Bone marrow (tissue), 2 donors: ENCODE measurements at places on chromosomes 6 and 20.

DNA sequence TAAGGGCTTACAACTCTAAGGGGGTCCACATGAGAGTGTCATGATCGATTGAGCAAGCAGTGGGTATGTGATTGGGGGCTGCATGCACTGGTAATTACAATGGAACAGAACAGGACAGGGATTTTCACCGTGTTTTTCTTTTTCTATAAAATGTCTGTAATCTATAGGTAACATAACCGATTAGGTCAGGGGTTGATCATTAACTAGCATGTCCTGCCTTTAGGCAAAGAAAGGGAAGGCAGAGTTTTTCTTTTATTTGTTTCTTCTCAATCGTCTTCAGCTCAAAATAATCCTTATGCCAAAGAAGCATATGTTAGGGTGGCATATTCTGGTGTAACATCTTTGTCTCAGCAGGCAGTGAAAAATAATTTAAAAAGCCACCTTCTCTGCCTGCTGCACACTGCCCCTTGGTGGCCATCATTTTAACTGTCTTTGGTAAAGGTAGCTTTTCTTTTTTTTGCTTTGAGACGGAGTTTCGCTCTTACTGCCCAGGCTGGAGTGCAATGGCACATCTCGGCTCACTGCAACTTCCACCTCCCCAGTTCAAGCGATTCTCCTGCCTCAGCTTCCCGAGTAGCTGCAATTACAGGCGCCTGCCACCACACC, 9.7 kb upstream of the CEP43 start:
- DNase-seq: peak; percentile 22

DNA sequence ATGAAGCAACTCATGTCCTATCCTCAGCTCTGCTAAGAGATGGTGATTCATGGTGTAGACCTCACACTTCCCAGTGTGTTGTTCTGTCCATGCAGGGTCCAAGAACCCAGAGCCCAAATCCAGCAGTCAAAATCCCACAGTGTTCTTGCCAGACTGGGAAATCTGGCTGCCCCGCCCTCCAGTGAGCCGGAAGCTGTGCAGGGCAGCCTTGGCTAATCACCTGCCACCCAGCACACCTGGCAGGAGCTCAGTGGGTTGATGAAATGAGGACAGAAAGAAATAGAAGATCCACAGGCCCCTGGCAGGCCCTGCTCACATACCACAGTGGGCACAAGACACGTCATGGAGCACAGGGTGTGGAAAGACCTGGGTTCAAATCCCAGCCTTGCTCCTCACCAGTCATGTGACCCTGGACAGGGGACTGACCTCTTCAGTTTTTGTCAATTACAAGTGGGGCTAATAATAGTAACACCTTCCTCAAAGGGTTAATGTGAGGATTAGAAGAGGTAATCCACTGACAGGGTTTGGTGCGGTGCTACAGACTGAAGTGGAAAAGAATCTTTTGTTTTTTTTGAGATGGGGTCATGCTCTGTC, 13.6 kb upstream of the GUCA1A start:
- DNase-seq: no peak

DNA sequence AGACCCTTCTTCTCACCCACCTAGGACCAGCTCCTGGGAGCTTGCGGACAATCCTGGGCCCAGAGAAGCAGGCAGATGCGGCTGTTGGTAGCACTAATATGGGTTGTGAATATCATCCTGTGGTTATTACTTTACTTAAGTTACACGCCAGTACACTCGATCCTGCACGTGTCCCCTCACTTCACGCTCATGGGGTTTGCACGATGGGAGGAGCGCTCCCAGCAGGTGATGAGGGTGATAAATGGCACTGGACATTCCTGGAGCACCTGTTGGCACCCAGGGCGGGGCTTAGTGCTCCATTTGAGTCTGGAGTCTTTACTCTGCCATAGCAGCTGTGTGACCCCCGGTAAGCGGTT, 335.1 kb downstream of the PREX1 start:
- no peak for DNase-seq

GRCh38 chr6:132708771-132709170, 5.1 kb downstream of the VNN1 start:
- DNase-seq: no peak

DNA sequence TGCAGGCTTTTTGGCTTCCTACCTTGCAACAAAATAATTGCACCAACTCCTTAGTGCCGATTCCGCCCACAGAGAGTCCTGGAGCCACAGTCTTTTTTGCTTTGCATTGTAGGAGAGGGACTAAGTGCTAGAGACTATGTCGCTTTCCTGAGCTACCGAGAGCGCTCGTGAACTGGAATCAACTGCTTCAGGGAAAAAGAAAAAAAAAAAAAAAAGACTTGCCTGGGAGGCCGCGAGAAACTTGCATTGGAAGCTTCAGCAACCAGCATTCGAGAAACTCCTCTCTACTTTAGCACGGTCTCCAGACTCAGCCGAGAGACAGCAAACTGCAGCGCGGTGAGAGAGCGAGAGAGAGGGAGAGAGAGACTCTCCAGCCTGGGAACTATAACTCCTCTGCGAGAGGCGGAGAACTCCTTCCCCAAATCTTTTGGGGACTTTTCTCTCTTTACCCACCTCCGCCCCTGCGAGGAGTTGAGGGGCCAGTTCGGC, 420 bp downstream of the SOX4 start:
- no peak for DNase-seq

GRCh38 chr20:21388566-21388965, 8.8 kb downstream of the NKX2-4 start:
- DNase-seq: no peak

- DNase-seq: peak; percentile 65
Measured at GRCh38 chr20:10674684-10675449, 1.1 kb upstream of the JAG1 start.

DNA sequence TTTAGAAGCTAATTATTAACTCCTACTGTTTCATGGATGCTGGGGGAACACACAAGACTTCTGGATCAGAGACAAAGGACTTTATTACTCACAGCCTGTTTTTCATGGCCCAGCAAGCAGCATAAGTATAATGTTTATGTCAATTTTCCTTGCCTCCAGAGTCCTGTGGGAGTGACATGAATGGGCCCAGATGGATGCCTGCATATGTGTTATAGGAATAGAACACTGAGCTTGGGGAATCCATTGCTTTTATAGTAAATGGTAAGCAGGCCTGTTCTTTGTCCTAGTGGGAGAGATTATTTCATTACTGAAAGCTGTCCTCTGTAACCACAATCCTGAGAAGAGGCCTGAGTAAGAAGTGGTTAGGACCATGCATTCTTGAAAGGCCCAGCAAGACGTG, 25.6 kb downstream of the BLTP3A start:
- no peak for DNase-seq

DNA sequence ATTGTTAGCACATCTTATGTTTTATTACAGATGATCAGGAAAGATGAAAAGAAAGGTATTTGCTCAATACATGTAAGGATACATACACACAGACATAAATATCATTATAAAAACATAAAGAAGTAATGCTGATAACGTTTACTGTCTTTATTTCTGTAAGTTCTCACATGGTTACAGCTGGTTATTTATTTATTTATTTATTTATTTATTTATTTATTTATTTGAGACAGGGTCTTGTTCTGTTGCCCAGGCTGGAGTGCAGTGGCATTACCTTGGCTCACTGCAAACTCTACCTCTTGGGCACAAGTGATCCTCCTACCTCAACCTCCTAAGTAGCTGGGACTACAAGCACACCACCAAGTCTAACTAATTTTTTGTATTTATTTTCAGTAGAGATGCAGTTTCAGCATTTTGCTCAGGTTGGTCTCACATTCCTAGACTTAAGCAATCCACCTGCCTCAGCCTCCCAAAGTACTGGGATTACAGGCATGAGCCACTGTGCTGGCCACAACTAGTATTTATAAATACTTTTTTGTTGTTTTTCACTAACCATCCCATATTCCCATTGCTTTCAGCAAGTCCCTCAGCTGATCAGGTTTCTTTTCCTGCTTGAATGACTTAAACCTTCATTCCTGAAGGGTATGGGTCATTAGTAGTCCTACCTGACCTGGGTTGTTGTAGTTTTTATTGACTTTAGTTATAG, 35.8 kb downstream of the HLA-B start:
- DNase-seq: no peak

- DNase-seq: peak; percentile 49
Measured at GRCh38 chr6:170529839-170530469, 23.2 kb downstream of the PSMB1 start.

DNA sequence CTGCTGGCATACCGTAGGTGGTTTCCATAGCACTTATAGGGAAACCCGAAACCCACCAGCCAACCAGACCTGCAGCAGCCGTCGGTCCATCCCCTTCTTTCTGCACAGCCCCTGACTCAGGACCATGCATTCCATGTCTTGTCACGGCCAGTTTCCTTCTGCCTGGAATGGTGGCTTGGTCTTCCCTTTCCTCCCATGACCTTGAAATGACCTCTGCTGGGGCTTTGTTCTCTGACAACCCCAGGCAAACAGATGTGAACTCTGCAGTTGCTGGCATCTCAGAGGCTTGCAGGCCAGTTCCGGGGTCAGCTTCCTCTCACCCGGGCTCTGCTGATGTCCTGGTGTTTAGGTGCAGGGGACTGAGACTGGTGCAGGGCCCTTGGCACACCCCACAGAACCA, 250.8 kb downstream of the SMOC2 start:
- no peak for DNase-seq

DNA sequence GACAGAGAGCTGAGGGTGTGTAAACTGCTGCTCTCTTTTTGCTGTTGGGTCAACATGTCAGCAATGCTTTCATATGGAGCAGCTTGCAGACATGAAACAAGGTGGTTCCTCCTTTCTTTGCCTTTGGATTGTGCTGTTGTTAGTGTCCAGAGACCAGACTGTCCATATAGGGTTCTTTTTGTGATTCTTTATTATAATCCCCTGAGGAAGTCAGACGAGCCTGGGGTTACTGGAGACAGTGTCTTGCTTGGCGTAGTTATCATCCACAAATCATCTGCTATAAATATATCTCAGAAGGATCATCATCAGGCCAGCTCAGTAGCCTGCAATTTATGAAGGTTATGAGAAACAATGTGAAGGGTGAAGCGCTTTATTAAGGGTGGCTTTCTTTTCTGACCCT, 2.3 kb upstream of the ADGRB3 start:
- no peak for DNase-seq
